ENCODE measurements at places on chromosomes 3 and 15. TPM values are rescaled to one million over a fixed set of nuclear protein-coding genes. Genes with fewer than 3 reads are reported as not detected.

- peak; percentile 32 for DNase-seq
- no peaks in the 10 kb centered on the region for H3K27me3 ChIP-seq
- H3K4me1 ChIP-seq = peaks cover 24% of the 10 kb centered on the region
- peak overlapping the region; percentile 98 for H3K27ac ChIP-seq
- H3K36me3 ChIP-seq = peaks cover 10% of the 10 kb centered on the region
Observed at GRCh38 chr15:85689729-85690128, 105.0 kb downstream of the KLHL25 start.

- no peaks in the 10 kb centered on the region for H3K27me3 ChIP-seq
- peak overlapping the region; percentile 63 for H3K27ac ChIP-seq
Observed at GRCh38 chr3:52005571-52005986, 9.9 kb upstream of the RPL29 start.

- peaks cover 25% of the 10 kb centered on the region for H3K4me1 ChIP-seq
- no peak for DNase-seq
- H3K36me3 ChIP-seq = no peaks in the 10 kb centered on the region
- no peak overlapping the region for H3K27ac ChIP-seq
Observed at GRCh38 chr3:115691964-115692363, 68.7 kb downstream of the GAP43 start.

DNA sequence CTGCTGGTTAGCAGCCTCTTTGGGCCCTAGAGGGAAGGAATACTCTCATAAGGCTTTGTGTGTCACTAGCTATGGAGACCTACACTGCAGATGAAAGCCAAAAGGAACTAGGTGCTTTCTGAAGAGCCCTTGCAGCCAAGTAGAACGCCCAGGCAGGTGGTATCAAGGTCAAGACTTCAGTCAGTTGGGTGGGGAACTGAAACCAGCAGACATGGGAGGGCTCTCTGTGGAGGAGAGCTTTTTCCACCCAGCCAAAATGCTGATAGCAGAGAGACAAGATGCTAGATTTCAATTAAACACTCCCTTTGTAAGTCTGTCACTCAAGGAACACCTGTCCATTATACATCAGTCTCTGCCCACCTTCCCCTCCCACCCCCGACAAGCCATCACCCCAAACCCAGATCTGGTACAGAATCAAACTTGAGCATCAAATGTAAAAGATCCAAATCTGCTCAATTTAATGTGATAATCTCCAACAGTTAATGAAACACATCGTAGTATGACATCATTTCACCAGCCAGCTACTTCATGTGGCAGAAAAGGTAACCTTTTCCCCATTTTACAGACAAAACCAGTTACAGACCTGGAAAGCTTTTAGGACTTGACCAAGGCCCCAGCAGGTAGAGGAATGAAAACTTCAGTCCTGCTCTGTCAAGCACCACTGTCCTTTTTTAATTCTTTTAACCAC, 14.6 kb downstream of the MRPS25 start:
- H3K36me3 ChIP-seq = peaks cover 69% of the 10 kb centered on the region
- no peak overlapping the region for H3K4me3 ChIP-seq

DNA sequence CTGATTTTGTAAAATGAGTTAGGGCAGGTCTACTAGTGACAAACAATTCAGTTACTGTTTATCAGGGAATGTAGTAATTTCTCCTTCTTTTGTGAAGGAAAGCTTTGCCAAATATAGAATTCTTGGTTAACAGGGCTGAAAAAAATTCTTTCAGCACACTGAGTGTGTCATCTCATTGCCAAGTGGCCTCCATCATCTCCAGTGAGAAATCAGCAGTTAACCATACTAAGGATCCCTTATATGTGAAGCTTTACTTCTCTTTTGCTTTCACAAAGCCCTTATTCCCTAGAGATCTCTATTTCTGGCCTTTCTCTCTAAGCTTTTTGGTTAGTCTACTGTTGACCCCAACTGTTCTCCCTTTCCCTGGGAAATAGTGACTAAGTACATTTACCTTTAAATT, 269.1 kb downstream of the SCAPER start:
- no peak for DNase-seq
- H3K4me1 ChIP-seq = no peaks in the 10 kb centered on the region
- peaks cover 16% of the 10 kb centered on the region for H3K36me3 ChIP-seq
- no peaks in the 10 kb centered on the region for H3K27me3 ChIP-seq
- H3K4me3 ChIP-seq = no peak overlapping the region
- H3K27ac ChIP-seq = no peak overlapping the region

DNA sequence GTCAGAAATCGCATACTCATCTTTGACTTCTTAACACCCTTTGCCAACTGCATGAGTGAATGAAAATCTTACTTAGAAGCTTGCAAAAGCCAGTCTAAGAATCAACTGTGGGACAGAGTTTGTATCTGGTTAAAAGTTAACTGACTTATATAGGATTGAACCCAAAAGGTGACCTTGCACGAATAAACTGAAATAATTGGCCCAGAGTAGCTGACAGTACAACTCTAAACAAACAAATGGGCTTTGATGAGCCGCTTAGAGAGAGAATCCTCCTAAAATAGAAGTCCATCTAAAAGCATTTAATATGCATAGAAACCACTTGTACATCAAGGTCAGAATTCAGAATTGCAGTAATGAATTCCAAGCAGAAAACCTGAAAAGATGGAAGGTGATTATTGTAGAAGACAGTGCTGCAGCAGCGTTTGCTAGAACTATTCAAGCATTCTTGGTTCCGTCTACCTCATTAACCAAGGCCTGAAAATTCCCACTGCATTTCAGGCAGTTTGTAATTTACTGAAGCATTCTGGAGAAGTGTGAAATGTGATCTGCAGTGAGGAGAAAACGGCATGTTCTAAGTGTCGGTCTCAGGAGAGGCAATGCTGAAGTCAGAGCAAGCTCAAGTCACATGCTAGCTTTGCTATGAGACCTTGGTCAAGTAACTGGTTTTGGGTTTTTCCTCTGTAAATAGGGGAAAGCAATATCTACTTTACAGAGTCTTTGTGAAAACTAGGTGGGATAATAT, 103.7 kb downstream of the CADPS start:
- H3K27me3 ChIP-seq = no peaks in the 10 kb centered on the region
- DNase-seq = no peak
- no peak overlapping the region for H3K4me3 ChIP-seq
- H3K4me1 ChIP-seq = no peaks in the 10 kb centered on the region
- no peaks in the 10 kb centered on the region for H3K36me3 ChIP-seq
- no peak overlapping the region for H3K27ac ChIP-seq

GRCh38 chr3:4504340-4505261, 11.5 kb downstream of the ITPR1 start:
- H3K27me3 ChIP-seq = no peaks in the 10 kb centered on the region
- no peaks in the 10 kb centered on the region for H3K36me3 ChIP-seq
- no peak overlapping the region for H3K4me3 ChIP-seq

DNA sequence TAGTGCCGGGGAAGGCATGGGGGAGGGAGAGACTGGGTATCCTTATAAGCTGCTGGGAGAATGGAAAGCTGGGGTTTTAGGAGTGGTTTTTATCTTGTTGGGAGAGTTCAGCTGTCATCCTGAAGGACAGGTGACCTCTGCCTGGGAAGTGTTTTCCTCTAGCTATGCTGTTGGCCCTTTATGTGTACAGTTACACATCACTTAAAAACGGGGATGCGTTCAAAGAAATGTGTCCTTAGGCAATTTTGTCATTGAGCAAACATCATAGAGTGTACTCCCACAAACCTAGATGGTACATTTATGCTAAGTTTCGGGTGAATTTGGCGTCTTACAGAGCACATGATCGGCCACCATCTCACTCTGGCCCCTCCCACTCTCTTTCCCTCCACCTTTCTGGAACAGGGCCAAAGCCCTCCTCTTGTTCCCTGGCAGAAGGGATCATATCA, 164.3 kb upstream of the NUDT16 start:
- no peak overlapping the region for H3K27ac ChIP-seq
- no peak for DNase-seq
- H3K4me1 ChIP-seq = peaks cover 10% of the 10 kb centered on the region
- no peaks in the 10 kb centered on the region for H3K36me3 ChIP-seq
- no peak overlapping the region for H3K4me3 ChIP-seq

GRCh38 chr3:135755330-135756105, 210.0 kb upstream of the PPP2R3A start:
- H3K36me3 ChIP-seq = no peaks in the 10 kb centered on the region
- no peak overlapping the region for H3K4me3 ChIP-seq
- DNase-seq = no peak
- H3K4me1 ChIP-seq = peaks cover 11% of the 10 kb centered on the region
- H3K27ac ChIP-seq = no peak overlapping the region

GRCh38 chr3:126952261-126952982, 30.5 kb upstream of the PLXNA1 start:
- H3K4me1 ChIP-seq = no peaks in the 10 kb centered on the region
- no peaks in the 10 kb centered on the region for H3K27me3 ChIP-seq
- no peaks in the 10 kb centered on the region for H3K36me3 ChIP-seq
- H3K27ac ChIP-seq = no peak overlapping the region
- H3K4me3 ChIP-seq = no peak overlapping the region
- peak; percentile 2 for DNase-seq

DNA sequence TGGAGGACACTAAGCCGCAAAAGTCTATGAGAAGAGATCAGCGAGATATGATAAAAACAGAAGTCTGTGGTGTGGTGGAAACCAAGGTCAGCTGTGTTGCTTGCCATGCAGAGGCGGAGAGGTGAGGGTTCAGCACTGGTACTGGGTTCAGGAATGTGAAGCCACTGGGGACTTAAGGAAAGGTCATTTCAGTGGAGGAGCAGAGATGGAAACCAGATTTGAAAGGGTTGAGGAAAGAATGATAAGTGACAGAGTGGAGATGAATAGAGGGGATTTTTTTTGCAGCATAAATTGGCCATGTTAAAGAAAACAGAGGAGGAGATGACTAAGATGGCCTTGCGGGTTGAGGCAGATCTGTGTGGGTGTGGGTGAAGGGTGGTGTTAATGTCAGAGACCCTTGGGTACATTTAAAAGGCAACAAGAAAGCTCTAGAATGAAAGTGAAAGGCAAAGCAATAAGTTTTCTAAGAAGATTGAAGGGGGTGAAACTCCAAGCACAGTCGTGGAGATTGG, 265.5 kb downstream of the ADAMTSL3 start:
- no peaks in the 10 kb centered on the region for H3K36me3 ChIP-seq
- DNase-seq = no peak
- no peak overlapping the region for H3K27ac ChIP-seq
- no peaks in the 10 kb centered on the region for H3K27me3 ChIP-seq

The TRAK1 gene
- total RNA-seq = 41.0 TPM

The GATM gene
- total RNA-seq = 10.1 TPM

The DNAJC17 gene
- total RNA-seq = 50.2 TPM

The AMT gene
- 57.8 TPM for total RNA-seq

The P4HTM gene
- 28.2 TPM for total RNA-seq

The DNAJA4 gene
- 10.1 TPM for total RNA-seq

The CYP11A1 gene
- 3.4 TPM for total RNA-seq

The C3orf22 gene
- total RNA-seq = not detected
